ENCODE measurements at places on chromosomes 16 and 17.

DNA sequence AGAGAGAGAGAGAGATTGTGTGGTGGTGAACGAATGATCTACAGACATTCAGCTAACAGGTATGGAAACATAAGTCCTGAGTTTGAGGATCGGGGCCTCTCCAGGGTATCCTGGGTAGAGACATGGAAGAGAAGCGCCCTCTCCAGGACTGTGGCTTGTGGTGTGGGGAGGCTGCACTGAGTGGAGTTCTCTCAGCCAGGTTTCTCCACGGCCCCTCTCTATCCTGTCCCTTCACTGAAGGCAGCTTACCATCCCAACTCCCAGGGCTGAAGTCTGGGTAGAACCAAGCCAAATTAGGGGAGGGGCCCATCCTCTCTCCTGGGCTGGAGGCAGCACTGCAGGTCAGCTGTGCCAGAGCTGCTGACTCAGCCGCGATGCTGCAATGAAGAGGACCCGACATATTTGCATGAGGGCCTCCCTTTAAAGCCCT, 6.2 kb downstream of the C1QL1 start:
- DNase-seq = peak; percentile 15

GRCh38 chr16:58422809-58423208, 30.5 kb downstream of the GINS3 start:
- DNase-seq = no peak

DNA sequence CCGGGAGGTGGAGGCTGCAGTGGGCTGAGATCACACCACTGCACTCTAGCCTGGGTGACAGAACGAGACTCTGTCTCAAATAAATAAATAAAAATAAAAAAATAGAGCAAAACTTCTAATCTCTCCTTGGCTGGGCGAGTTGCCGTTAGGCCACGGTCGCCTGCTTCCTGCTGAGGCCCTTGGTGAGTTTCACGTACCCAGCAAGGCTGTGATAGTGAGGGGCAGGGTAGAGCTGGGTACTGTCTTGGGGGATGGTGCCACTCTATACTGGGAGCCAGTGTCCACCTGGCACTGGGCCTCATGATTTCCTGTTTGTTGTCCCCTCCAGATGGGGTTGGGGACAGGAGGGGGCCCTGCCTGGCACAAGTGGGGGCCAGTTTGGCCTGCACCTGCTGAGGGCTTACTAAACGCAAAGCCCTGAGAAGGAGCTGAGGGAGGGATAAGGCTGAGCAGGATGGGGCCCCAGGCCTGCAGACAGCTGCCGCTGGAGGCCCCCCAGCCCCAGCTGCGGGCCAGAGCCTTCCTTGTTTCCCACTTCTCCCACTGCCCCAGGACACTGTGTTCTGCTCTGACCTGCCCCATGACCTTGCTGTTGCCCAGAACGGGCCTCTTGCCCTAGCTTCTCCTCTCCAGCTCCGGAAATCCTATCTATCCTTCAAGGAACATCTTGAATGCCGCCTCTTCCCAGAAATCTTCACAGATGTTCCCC, 25.4 kb downstream of the GJD3 start:
- DNase-seq = no peak

DNA sequence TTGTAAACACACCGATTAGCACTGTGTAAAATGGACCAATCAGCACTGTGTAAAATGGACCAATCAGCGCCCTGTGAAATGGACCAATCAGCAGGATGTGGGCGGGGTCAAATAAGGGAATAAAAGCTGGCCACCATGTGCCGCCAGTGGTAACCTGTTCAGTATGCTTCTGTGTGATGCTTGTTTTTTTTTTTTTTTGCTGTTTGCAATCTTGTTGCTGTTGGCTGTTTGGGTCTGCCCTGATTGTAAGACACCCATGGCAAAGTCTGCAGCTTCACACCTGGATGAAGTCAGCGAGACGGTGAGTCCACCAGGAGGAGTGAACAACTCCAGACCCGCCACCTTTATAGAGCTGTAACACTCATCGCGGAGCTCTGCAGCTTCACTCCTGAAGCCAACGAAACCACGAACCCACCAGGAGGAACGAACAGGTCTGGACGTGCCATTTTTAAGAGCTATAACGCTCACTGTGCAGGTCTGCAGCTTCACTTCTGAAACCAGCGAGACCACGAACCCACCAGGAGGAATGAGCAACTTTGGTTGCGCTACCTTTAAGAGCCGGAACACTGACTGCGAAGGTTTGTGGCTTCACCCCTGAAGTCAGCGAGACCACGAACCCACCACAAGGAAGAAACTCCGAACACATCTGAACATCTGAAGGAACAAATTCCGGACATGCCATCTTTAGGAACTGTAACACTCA, 85.0 kb upstream of the MED9 start:
- DNase-seq = no peak

GRCh38 chr17:48030531-48030930, 7.1 kb downstream of the COPZ2 start:
- no peak for DNase-seq

DNA sequence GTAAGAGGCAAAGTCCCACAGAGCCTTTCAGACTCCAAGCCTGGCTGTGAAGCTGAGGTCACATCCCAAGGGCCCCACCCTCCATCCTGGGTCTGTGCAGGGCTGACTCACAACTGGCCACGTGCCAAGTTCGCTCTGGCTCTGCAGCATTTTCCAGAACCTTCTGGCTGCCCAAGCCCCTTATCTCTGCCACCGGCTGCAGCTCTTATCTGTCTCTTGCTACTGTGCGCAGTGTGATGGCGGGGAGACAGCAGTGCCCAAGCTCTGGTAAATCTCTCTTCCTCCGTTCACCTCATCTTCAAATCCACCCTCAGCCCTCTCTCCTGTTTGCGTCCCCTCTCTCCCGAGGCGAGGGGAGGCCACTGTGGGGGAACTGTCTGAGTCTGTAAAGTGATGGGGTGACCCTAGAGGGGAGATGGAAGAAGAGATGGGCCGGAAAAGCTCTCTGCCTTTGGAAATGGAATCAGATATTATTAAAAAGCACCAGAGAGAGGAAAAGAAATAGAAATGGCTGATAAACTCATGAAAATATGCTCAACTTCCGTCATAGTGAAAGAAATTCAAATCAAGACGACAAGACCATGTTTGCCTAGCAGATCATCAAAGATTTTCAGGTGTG, 162.7 kb upstream of the CDC42EP4 start:
- no peak for DNase-seq

DNA sequence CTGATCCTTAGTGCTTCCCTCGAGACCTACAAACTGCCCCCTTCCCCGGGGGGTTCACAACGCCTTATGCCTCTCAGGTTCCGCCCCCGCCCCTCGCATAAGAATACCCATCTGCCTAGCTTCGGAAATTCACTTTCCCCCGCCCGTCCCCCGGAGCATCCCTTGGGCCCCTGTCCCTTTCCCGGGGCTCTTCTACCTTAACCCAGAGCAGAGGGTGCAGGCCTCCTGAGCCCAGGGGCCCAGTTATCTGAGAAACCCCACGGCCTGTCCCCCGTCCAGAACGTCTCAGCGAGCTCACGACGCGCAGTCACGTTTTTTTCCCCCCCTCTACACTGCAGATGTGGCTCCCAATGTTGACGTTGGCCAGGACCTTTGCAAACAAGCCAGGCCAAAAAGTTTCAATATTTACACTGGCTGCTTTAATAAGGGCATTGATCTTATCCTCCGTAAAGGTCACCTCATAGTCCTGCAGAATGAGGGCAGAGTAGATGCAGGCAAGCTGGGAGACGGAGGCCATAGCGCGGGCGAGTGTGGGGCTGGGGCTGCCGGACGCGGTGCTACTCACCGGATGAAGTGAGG, 1.4 kb upstream of the NBR1 start:
- DNase-seq = no peak

DNA sequence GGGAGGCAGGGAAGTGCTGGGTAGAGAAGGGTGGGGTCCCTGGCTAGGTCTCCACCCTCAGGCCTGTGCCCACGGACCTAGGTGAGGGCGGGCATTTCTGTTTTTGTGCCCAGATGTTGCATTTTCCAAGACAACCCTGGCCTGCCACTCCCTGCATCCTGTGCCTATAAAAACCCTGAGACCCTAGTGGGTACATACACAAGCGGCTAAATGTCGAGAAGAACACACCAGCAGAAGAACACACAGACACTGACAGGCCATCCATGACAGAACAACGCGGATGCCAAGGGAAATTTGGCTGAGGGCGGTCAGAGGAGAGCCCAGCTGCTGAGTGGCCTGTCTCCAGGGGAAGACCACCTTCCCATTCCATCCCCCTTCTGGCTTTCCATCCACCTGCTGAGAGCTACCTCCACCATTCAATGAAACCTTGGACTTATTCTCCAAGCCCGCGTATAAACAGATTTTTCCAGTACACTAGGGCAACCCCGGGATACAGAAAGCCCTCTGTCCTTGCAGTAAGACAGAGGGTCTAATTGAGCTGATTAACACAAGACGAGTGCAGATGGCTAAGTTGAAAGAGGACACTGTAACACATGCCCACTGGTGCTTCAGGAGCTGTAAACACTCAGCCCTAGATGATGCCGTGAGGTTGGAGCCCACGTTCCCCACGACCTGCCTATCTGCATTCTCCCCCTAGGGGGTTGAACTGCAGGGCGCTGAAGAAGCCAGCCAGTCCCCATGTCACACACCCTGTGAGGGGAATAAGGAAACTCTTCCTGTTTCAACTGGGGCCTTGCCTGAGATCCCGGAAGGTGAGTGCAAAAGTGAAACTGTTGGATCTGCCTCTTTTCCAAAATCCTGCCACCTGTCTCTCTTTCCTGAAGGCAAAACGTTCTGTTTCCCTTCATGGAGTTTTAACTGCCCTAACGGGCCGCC, 147.2 kb upstream of the COX10 start:
- DNase-seq = no peak

- no peak for DNase-seq
Observed at GRCh38 chr17:80279895-80280294, 19.2 kb downstream of the RNF213 start.

GRCh38 chr17:9053406-9053805, 32.1 kb downstream of the NTN1 start:
- no peak for DNase-seq
